Activated CD4-positive, alpha-beta T cell treated with anti-CD3 and anti-CD28 coated beads, Interleukin-2, amount 10 ng/mL, durations not matched to agents 7 days and 5 days (primary cell): ENCODE measurements at places on chromosomes 3 and 15. TPM values are rescaled to one million over a fixed set of nuclear protein-coding genes. Genes with fewer than 3 reads are reported as not detected.

DNA sequence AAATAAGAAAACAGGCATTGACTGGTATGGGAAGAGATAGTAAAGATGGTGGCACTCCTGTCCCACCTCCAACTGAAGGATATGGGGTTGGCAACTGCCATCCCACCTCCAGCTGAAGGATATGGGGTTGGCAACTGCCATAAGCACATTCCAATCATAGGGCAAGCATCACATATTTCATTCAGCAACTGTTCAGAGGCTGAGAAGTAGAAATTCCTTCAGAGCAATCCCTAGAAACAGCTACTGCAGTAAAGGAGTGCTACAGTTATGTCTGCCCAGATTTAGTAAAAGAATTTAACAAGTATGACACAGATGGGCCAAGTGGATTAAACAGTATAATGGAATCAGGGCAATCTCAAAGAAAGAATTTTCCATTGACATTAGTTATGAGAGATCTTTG, 156.8 kb downstream of the IMPG2 start:
- H3K27ac ChIP-seq = no peak overlapping the region
- DNase-seq = no peak
- H3K4me1 ChIP-seq = no peaks in the 10 kb centered on the region
- peaks cover 25% of the 10 kb centered on the region for H3K27me3 ChIP-seq

- H3K27me3 ChIP-seq = no peaks in the 10 kb centered on the region
- H3K4me3 ChIP-seq = no peak overlapping the region
- no peak for DNase-seq
- H3K36me3 ChIP-seq = peaks cover 6% of the 10 kb centered on the region
- H3K4me1 ChIP-seq = no peaks in the 10 kb centered on the region
Observed at GRCh38 chr3:47855461-47856383, 52.8 kb downstream of the DHX30 start.

DNA sequence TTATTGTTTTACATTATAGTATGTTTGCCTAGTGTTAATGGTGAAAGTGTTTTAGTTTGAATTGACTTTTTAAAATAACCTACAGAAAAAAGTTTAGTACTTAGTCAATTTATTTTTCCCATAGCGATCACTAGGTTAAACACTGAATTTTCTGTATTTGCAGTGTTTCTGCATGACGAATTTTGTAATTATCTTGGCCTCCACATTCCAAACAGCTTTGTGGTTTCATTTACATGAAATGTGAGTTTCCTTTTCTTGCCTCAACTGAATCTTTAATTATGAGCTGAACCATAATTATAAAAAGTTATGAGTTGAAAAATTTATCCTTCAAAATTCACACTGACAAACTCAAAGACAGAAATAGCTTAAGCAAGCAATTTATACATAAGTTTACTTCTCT, 235.5 kb downstream of the CTNNB1 start:
- H3K4me1 ChIP-seq = no peaks in the 10 kb centered on the region
- no peak overlapping the region for H3K4me3 ChIP-seq
- H3K27ac ChIP-seq = no peak overlapping the region
- no peak for DNase-seq
- H3K36me3 ChIP-seq = no peaks in the 10 kb centered on the region

DNA sequence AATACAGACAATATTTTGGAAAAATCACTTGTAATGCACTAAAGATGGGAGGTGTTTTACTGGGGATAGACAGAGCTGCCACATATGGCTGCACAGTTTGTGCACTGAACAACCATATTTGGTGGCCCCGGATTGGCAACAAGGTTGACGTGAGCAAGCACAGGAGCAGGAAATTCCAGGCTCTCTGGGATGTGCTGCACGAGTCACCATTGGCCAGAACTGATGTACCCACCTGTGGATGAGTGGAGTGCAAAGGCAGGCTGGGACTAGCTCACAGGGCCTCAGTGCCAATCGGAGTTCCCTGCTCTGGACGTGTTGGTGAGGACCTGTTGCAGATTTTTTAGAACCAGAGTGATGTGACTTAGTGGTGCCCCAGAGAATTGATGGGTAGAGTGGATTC, 42.0 kb upstream of the SCAANT1 start:
- H3K27ac ChIP-seq = peak overlapping the region; percentile 16
- peaks cover 36% of the 10 kb centered on the region for H3K4me1 ChIP-seq
- peaks cover 30% of the 10 kb centered on the region for H3K36me3 ChIP-seq
- DNase-seq = no peak
- no peak overlapping the region for H3K4me3 ChIP-seq
- no peaks in the 10 kb centered on the region for H3K27me3 ChIP-seq

DNA sequence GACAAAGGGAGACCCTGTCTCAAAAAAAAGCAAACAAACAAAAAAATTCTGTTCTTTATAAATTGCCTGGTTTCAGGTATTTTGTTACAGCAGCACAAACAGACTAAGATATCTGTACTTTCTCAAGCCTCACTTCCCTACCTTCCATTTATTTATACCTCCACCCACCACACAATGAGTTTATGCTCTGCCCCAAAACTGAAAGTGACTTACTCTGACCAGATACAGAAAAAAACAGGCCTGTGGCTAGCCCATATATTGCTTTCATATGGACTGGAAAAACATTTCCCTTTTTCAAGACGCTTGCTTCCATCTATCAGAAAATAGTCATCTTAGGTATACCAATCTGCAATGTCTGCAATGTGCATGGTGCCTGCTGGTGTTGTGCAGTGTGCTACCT, 8.7 kb upstream of the GPD1L start:
- H3K36me3 ChIP-seq = peaks cover 7% of the 10 kb centered on the region
- peaks cover 25% of the 10 kb centered on the region for H3K27me3 ChIP-seq
- H3K4me1 ChIP-seq = peaks cover 11% of the 10 kb centered on the region
- H3K4me3 ChIP-seq = no peak overlapping the region
- peak overlapping the region; percentile 33 for H3K27ac ChIP-seq
- no peak for DNase-seq

DNA sequence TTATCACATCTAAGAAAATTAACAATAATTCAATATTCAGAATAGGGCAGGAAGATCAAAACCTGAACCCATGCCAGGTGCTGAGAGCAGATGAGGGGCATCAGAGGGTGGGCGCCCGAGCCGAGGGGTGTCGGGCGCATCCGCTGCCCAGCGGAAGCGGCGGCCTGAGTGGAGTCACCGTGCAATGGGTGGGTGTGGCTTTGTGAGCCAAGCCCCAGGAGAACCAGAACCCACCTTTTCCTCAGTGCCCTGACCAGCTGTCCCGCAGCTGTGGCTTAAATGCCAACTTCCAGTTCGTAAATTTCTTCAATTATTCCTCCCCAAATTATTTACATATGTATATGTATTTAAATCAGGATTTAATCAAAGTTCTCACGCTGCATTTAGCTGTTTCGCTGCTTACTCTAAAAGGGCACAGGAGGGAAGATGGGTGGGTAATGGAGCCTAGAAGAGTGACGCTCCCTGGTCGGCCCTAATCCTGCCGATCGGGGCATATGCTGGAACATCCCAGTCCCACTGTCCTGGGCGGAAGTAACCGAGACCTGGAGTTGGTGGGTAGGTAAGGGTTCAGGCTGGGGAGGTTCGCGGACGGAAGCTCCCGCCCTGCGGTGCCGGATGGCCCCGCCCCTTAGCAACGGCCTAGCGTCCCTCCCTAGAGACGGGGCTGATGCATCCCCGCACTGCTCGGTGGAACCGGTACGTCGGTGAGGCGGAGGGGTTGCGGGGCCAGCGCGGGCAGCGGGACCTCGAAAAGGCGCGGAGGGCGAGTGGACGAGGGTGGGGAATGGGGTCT, 1.3 kb downstream of the DNAH1 start:
- peak; percentile 82 for DNase-seq
- H3K4me3 ChIP-seq = peak overlapping the region; percentile 39
- peaks cover 17% of the 10 kb centered on the region for H3K4me1 ChIP-seq
- no peaks in the 10 kb centered on the region for H3K27me3 ChIP-seq

DNA sequence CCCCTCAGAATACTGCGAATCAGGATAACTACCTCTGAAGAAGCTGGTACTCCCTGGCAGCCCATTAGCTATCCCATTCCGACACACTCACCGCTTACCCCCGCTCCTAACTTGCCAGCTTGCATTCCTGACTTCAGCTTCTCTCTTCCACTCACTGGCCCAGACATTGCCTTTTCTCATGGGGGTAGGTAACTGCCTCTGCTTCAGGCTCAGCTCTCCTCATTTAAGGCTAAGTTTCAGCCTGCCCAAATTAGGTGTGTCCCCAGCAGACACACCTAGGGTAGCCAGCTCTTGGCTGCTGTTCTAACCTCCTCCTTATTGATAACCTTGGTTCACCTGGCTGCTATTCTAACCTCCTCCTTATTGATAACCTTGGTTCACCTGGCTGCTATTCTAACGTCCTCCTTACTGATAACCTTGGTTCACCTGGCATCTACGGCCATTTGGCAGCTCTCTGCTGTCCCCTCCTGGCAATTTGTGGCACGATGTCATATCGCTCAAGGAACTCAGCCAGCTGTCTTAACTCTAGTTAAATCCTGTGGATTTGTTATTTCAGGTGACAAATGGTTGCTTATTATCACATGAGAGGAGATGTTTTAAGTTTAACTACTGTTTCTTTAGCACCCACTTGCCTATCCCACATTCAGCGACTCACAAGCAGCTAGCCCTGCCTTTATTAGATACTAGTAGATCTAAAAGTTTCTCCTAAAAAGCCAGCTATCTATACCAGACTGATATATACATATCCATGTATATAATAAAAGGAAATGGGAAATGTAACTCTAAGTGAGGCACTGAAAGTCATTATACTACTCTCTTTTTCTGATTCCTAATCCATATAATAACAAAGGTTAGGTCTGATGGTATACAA, 106.5 kb upstream of the ACP3 start:
- peaks cover 14% of the 10 kb centered on the region for H3K27me3 ChIP-seq
- DNase-seq = peak; percentile 13
- no peaks in the 10 kb centered on the region for H3K4me1 ChIP-seq
- H3K36me3 ChIP-seq = no peaks in the 10 kb centered on the region

- no peaks in the 10 kb centered on the region for H3K4me1 ChIP-seq
- no peak overlapping the region for H3K4me3 ChIP-seq
- no peaks in the 10 kb centered on the region for H3K36me3 ChIP-seq
- no peak overlapping the region for H3K27ac ChIP-seq
- H3K27me3 ChIP-seq = no peaks in the 10 kb centered on the region
Observed at GRCh38 chr15:33030315-33030714, 164.2 kb downstream of the FMN1 start.

GRCh38 chr15:70863450-70864218, 9.7 kb upstream of the LARP6 start:
- H3K27ac ChIP-seq = no peak overlapping the region
- no peak for DNase-seq
- peaks cover 7% of the 10 kb centered on the region for H3K27me3 ChIP-seq
- no peaks in the 10 kb centered on the region for H3K36me3 ChIP-seq

DNA sequence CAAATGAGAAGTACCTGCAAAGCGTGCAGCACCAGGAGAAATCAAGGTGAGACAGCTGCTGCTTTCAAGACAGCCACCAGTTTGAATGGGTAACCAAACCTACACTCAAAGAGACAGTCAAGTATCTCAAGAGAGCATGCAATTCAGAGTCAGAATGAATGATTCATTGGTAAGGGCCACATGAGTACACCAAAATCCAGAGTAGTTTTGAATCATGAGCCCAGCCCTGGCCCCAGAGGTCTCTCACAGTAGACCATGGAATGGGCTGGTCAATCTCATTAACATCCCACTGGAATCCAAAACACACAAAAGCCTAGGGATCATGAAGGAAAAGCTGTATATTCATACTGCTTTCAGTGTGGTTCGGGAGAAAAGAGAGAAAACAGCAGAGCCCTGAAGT, 242.8 kb downstream of the TBL1XR1 start:
- H3K27ac ChIP-seq = no peak overlapping the region
- no peaks in the 10 kb centered on the region for H3K27me3 ChIP-seq
- no peak for DNase-seq
- H3K4me1 ChIP-seq = no peaks in the 10 kb centered on the region
- no peak overlapping the region for H3K4me3 ChIP-seq
- no peaks in the 10 kb centered on the region for H3K36me3 ChIP-seq

- H3K4me3 ChIP-seq = no peak overlapping the region
Observed at GRCh38 chr3:197953881-197954280, 3.9 kb downstream of the RPL35A start.

DNA sequence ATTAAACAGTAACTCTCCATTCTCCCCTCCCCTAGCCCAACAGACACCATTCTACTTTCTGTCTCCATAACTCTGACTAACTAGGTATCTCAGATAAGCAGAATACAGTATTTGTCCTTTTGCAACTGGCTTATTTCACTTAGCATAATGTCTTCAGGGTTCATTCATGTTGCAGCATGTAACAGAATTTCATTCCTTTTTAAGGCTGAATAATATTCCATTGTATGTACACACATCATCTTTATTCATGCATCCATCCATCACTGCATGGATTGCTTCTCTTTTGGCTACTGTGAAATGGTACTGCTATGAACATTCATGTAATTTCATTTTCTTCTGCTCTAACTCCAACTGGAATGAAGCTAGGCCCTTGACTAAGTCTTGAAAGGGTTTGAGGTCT, 2.0 kb upstream of the PTPN23 start:
- H3K27ac ChIP-seq = no peak overlapping the region
- no peak for DNase-seq
- H3K4me3 ChIP-seq = no peak overlapping the region
- H3K36me3 ChIP-seq = peaks cover 10% of the 10 kb centered on the region
- H3K27me3 ChIP-seq = no peaks in the 10 kb centered on the region

GRCh38 chr3:184816614-184817013, 4.6 kb downstream of the VPS8 start:
- H3K4me3 ChIP-seq = no peak overlapping the region
- peaks cover 26% of the 10 kb centered on the region for H3K36me3 ChIP-seq
- H3K27me3 ChIP-seq = no peaks in the 10 kb centered on the region

- H3K4me3 ChIP-seq = no peak overlapping the region
- DNase-seq = no peak
- H3K36me3 ChIP-seq = no peaks in the 10 kb centered on the region
- H3K27me3 ChIP-seq = no peaks in the 10 kb centered on the region
Observed at GRCh38 chr15:37586011-37586583, 348.3 kb upstream of the TMCO5A start.

GRCh38 chr15:57782731-57783130, 76.2 kb downstream of the POLR2M start:
- no peak overlapping the region for H3K27ac ChIP-seq
- H3K4me3 ChIP-seq = no peak overlapping the region
- peaks cover 46% of the 10 kb centered on the region for H3K4me1 ChIP-seq
- H3K27me3 ChIP-seq = peaks cover 4% of the 10 kb centered on the region
- DNase-seq = no peak

GRCh38 chr3:37590328-37591079, 271.2 kb upstream of the CTDSPL start:
- no peaks in the 10 kb centered on the region for H3K27me3 ChIP-seq
- no peaks in the 10 kb centered on the region for H3K4me1 ChIP-seq
- H3K4me3 ChIP-seq = no peak overlapping the region
- H3K36me3 ChIP-seq = no peaks in the 10 kb centered on the region
- no peak overlapping the region for H3K27ac ChIP-seq
- DNase-seq = no peak

The FBXW12 gene
- total RNA-seq = not detected

The ALS2CL gene
- 15.5 TPM for total RNA-seq

The RHCG gene
- total RNA-seq = not detected

The SV2B gene
- 0.02 TPM for total RNA-seq

The SLC12A1 gene
- total RNA-seq = not detected

The KBTBD12 gene
- not detected for total RNA-seq

The CSK gene
- 348 TPM for total RNA-seq

The ZCWPW2 gene
- 0.50 TPM for total RNA-seq

The SPATA12 gene
- not detected for total RNA-seq

The CKMT1A gene
- total RNA-seq = not detected

The ACKR2 gene
- 0.40 TPM for total RNA-seq

The ONECUT1 gene
- not detected for total RNA-seq

The TNNC1 gene
- total RNA-seq = 1.5 TPM

The ADAMTS9 gene
- not detected for total RNA-seq

The LRRN1 gene
- total RNA-seq = 0.46 TPM

The MED12L gene
- total RNA-seq = 0.92 TPM

The ATP2C1 gene
- total RNA-seq = 58.4 TPM

The CTDSPL2 gene
- 88.2 TPM for total RNA-seq

The CCR4 gene
- total RNA-seq = 60.3 TPM
